ENCODE measurements at places on chromosomes 5 and 9.

DNA sequence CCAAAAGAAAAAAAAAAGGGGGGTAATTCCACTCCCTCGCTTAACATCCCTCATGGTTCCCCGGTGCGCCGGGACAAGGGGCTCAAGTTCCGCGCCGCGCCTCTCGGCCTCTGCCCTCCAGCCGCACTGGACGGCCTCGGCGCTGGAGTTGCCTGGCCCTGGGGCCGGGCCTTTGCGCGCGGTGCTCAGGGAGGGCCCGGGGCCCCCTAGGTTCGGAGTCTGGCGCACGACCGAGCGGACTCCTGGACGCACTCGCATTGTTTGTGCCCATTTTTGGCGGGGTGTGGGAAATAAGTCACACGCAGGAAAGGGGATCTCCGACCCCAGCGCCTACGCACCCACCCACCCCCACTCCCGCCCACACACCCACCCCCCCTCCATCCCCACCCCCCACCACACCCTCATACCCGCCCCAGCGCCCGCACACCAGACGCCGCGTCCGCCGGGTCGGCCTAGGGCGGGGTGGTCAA lies 381 bp downstream of the MED22 start:
- DNase-seq = no peak

GRCh38 chr5:73497497-73498056 lies 665 bp upstream of the BTF3 start:
- no peak for DNase-seq

GRCh38 chr5:1094670-1095190 lies 17.1 kb downstream of the SLC12A7 start:
- DNase-seq = no peak

- no peak for DNase-seq
These were observed 196.8 kb downstream of the PRDM9 start for GRCh38 chr5:23703940-23704855.

GRCh38 chr5:138929571-138929955 lies 54.4 kb upstream of the LRRTM2 start:
- no peak for DNase-seq

DNA sequence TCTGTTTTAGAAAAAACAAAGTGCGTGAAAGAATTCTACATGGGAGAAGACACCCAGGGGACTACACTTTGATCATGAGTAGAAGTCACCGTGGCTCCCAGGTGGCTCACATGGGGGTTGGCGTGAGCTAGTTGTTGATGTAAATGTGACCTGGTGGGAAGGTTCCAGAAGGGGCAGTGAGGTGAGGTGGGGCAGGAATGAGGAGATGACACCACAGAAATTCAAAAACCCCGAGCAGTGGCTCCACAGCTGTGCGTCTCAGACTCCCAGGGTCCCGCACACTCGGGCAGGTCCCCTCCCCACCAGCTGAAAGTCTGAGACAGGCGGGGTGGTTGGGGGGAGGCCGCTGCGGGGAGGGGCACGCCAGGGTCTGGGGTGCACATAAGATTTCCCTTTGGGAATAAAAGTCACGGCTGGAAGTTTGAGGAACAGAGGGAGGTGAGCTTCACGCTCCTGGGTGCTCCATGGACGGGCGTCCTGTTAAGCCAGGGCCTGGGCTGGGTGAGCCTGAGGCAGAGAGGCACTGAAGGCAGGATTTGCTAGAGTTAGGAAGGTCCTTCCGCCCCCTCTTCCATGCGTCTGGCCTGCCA lies 29.9 kb downstream of the GLT6D1 start:
- no peak for DNase-seq

- DNase-seq = no peak
These were observed 3.4 kb downstream of the IL13 start for GRCh38 chr5:132661231-132662003.

- no peak for DNase-seq
These were observed 795 bp downstream of the CNOT8 start for GRCh38 chr5:154858972-154859871.

- peak; percentile 84 for DNase-seq
These were observed 6.9 kb downstream of the NOL6 start for GRCh38 chr9:33466565-33467495.

- no peak for DNase-seq
These were observed 24.2 kb downstream of the KCNIP1 start for GRCh38 chr5:170527991-170528390.

DNA sequence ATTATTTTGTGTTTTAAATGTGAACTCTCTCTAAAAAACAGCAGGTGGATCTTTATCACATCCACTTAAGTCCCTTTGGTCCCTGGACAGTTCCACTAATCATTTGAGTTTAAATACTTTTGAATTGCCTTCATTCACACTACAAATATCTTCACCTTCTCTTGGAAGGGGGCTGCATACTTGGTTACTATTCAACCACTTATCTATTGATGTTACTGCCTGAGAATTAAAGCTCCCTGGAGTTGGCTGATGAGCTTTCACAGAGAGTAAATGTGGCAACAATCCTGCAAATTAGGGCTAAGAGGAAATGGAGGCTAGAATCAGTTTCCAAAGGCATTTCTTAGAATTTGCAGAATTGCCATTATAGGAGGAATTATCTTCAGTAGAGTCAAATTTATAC lies 180.4 kb downstream of the ST8SIA4 start:
- no peak for DNase-seq

Data from activated T-cell treated with anti-CD3 and anti-CD28 coated beads, Interleukin-2, amount 50 U/mL, for 24 hours (primary cell).